Activated CD4-positive, alpha-beta T cell treated with anti-CD3 and anti-CD28 coated beads for 36 hours (primary cell): ENCODE measurements at places on chromosomes 3 and 15. TPM values are rescaled to one million over a fixed set of nuclear protein-coding genes. Genes with fewer than 3 reads are reported as not detected.

The BFSP2 gene
- total RNA-seq = 0.21 TPM

GRCh38 chr3:64268926-64269325, 43.7 kb upstream of the PRICKLE2 start:
- DNase-seq = no peak

DNA sequence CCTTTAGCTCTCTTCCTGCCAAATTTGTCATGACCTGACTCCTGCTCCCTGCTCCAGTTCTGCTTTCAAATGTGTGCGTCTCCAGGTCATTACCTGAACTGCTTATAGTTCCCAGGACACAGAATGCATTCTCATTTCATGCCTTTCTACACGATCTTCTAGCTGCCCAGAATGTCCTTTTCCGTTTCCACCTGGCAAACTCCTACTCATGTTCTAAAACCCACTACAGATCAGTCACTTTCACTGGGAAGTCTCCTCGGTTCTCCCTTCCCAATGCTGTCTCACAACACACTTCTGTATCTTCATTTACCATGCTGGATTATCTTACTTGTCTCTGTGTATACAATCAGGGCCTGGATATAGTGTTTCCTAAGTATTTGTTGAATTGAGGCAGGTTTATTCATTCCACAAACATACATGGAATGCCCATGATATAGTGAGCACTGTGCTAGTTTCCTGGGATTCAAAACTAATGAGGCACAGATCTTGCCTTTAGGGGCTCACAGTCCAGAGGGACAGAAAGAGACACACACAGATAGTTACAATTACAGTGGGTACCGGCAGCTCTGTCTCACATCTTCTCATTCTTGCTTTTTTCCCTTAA, 1.6 kb upstream of the NOX5 start:
- DNase-seq = no peak

The ZNF502 gene
- 1.8 TPM for total RNA-seq

DNA sequence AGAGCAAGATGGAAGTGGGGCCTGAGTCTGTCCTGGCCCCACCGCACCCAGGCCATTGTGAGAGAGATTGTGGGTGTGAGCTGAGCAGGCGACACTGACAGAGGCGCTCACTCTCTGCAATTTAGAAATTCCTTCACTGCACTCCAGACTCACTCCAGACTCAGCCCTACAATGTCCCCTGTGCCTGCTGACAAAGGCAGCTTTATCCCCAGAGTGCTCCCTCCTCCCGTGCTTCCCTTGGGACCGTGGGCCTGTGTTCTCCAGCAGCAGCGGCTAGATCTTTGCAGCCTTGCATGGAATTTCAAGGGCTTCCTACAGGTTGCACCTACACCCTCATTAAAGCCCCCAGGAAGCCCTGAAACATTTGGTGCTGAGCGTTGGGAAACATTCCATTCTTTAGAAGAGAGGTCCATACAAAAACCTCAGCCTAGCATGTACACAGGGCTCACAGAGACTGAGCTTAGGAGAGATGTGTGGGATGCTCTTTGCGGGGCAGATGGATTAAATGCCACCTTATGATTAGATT, 1.3 kb upstream of the IL16 start:
- no peak for DNase-seq

The XCR1 gene
- total RNA-seq = not detected

DNA sequence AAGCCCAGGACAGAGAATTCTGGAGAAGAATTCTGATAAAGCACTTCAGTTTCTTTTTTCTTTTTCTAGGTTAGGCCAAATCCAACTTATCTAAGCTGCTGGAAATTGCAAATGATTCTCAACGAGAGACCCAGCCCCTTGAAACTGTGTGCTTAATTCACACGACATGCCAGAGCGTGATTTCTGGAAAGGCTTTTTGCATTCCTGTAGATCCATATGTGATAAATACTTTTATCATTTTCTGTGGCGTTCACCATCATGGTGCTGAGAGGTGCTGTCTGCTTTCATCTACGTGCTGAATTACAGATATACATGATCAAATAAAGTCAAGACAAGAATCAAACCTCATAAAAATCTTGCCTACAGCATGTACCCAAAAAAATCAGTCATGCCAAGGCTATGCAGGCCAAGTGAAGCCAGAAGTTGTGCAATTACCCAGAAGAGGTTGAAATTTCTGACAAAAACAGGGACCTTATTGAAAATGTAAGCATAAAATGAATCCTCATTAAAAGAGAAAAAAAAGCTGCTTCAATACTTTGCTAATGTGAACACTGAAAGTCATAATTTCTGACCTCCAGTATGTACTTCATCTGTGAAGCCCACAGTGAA, 10.8 kb upstream of the MEF2A start:
- no peak for DNase-seq

DNA sequence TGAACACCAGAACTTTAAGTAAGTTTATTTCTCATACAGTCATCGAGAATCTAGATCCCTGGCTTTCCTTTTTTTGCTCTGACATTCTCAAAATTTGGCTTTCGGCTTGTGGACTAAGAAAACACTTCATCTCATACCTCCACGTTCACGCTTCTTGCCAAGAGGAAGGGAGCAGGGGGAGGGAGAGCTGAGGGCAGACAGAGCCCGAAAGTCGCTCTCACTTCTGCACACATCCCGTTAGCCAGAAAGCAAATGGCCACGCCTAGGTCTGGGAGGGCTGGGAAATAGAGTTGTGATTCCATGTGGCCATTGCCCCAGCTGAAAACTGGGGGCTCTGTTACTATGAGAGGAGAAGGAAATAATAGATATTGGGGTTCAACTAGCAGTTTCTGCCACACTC, 57.3 kb downstream of the MAP6D1 start:
- no peak for DNase-seq

- DNase-seq = no peak
Measured at GRCh38 chr3:130900959-130901358, 7.1 kb downstream of the ATP2C1 start.

The KBTBD12 gene
- total RNA-seq = not detected

GRCh38 chr3:129560911-129561594, 18.1 kb downstream of the H1-8 start:
- DNase-seq = no peak
